ENCODE measurements at places on chromosomes 1 and 21.

DNA sequence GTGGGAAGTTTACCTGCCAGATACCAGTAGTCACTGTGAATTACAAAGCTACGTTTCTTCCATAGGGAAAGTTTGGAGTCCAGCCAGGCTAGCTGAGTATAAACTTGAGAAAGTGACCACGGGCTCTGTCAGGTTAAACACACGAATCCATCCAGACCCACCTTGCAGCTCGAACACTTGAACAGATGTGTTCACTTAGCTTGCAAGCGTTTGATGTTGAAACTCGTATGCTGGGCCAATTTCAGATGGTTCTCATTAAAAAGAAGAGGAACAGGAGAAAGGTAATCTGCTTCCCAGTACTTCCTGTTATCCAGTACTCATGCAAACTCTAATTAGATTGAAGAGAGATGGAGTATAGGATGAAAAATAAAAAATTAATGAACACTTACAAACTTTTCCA, 636.4 kb downstream of the SMYD3 start:
- DNase-seq: no peak

DNA sequence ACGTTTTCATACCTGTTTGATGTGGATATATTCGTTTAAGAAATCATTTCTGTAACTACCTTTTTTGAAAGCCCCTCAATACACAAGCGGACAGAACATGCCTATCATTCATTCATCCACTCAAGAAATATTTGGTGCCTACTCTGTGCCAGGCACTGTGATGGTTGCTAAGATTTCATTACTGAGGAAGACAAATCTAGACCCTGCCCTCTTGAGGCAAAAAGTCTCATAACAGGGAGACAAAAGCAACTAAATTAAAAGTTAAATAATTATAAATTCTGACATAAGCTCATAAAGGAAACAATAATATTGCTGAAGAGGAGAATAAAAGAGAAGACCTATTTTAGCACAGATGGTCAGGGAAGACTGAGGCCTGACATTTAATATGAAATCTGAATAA, 203.5 kb upstream of the ZNHIT6 start:
- no peak for DNase-seq

DNA sequence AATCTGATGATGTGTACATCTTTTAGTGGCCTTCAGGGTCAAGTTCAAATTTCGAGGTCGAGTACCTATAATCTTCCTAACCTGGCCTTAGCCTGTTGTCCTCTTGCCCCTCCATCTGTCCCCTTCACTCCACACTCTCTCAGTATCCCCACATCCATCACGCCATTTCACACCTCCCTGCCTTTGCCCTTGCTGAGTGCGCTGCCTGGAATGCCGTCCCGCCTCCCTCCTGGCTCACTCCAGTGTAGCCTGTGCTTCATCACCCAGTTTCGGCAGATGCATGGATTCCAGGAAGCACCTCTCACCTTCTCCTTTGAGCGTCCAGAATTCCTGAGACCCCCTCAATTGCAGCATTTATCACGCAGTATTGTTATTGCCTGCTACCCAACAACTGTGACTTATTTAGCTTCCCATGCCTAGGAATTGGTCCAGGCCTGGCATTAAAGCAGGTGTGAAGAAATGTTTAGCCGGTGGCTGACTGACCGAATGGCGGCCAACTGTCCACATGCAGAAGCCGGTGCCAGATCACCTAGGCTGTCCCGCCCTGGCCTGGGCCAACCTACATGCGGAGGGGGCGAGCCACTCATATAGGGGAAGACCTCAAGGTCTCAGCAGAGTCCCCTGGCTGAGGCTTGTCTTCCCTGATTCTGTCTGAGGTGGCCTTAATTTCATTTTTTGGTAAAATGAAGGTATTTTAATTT, 34.5 kb downstream of the MYOM3 start:
- no peak for DNase-seq

GRCh38 chr1:247440001-247440620, 17.8 kb downstream of the OR2B11 start:
- no peak for DNase-seq

DNA sequence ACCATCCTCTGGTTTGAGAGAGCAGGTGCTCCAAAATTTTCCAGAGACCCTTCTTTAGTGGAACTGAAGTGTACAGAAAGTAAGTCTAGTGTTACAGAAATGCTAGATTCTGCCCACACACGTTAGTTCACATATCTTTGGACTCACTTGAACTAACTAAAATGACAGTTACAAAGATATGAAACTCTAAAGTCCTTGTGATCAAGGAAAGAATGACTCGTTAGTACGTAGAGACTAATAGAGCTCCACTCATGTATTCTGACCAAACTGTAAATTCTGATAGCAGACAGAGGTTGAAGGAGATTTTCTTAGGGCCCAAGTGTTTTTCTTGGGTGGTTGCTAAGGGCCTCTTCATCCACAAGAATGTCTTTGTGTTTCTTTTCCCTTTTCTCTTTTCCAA, 491.5 kb upstream of the B3GALT2 start:
- no peak for DNase-seq

DNA sequence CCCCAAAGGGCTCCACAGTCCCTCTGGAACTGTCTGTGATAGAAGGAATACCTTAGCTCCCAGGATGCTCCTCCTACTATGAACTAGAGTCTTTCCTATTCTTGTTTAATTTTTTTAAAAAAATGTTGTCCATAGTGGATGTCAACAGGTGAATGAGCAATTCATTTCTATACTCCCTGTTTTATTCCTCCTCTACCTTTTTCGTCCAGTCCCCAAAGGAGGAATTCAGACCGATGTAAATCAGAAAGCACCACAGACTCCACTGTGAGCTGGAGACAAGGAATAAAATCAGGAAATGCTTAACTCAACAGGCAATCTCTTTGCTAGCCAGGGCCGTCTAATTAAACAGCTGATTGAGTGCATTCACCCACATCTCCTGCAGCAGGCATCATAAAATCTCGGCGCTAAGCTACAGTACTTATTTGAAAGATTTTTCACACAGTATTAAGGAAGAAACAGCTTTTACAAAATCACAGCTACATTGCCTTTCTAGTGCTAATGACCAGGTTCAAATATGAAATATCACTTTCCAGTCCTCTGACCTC, 381.6 kb downstream of the SIPA1L2 start:
- no peak for DNase-seq

DNA sequence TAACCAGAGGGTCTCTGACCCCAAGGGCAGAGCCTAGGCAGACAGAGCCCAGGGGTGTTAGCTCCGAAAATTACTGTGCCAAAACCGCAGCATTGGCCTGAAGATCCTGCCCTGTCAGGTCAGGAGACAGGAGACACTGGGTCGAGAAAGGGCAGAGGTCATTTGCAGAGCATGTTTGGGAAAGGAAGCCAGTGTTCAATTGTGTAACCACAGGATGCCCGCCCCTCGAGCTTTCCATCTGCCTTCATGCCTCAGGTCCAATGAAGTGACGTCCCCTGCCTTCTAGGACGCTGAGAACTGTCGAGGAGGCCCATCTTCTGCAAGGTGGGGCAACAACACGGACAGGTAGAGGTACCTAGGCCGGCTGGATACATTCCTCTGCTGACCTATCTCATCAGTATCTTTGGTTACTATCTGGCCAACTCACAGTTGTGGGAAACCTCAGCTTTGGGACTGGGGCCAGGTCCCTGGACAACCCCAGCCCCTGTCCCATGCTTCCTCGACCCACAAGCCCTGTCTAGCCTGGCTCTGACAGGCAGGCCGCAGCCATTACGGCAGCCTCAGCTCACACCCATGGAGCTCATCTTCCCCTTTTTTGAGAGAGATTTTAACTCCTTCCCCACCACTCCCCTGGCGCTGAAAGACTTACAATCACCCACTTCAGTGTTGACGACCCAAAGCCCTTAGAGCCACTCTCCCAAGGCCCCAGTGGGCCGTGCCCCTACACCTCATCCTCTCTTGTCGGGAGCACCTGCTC, 1.3 kb downstream of the ARL8A start:
- no peak for DNase-seq

- DNase-seq: peak; percentile 45
These were observed 85.9 kb downstream of the TM2D1 start for GRCh38 chr1:61638911-61639605.

DNA sequence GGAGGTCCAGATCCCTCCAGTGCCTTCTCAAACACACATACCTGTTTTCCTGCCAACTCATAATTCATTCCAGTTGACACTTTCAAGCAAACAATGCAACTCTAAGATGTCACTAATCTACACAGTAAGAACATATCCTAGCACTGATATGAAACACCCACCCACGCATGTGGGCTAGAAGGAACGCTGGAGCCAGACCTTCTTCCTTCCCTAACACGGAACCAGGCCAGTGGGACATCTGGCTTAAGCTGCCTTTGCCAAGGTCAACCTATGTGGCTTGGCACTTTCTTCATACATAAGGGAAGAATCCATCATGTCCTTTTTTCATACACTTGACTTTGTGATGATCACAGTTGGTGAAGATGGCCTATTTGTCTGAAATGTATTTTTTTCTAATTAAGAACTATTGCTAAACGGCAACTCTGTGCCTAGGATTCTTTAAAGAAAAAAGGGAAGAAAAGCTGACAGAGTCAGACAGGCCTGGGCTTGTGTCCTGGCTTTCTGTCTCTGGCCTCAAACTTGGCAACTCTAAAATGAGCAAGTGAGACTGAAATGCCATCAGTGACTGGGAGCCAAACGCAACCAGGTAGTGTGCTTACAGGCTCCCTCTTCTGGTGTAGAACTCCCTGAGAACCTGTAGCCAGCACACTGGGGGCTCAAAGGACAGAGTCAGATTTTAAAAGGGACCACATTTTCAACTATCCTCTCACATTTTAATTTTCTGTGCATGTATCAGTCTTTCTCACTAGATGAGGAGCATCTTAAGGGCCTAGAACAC, 92.6 kb upstream of the BEND5 start:
- DNase-seq: no peak

GRCh38 chr1:25462732-25463131, 32.0 kb downstream of the MACO1 start:
- peak; percentile 46 for DNase-seq

- no peak for DNase-seq
These were observed 533.7 kb upstream of the DAB1 start for GRCh38 chr1:57957576-57957975.

GRCh38 chr1:11673089-11673769, 7.7 kb downstream of the MAD2L2 start:
- DNase-seq: no peak

GRCh38 chr1:38608202-38608864, 251.2 kb downstream of the RRAGC start:
- DNase-seq: peak; percentile 42

GRCh38 chr1:171438441-171438840, 46.9 kb upstream of the PRRC2C start:
- no peak for DNase-seq

- DNase-seq: no peak
These were observed 97.2 kb downstream of the ZFYVE9 start for GRCh38 chr1:52238887-52239707.

DNA sequence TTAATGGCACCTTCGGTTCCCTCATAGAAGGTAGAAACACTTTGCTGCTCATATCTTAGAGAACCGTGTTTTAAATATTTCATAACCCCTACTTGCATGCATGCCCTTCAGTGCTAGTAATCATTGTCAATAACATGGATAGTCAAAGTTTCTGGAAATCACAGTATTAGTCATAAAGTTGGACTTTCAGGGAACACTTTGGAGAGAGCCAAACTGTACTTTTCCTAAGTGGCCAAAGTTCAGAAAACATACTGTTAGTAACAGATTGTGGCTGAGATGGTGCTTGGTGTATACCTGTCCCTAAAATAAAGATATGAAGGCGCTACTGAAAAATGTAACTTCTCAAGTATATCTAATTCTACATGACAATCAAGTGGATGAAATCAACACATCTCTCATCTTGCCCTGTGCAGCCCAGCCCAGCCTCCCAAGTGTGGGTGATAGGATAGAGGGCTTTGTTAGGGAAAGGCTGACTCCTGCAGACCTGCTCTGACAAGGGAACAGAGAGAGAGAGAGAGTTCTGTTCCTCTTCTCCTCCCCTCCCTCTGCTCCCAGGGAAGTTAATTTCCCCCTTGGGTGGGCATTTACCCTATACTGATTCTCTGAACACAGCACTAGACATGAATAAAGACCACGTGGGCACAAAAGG, 14.4 kb downstream of the MYOC start:
- no peak for DNase-seq

DNA sequence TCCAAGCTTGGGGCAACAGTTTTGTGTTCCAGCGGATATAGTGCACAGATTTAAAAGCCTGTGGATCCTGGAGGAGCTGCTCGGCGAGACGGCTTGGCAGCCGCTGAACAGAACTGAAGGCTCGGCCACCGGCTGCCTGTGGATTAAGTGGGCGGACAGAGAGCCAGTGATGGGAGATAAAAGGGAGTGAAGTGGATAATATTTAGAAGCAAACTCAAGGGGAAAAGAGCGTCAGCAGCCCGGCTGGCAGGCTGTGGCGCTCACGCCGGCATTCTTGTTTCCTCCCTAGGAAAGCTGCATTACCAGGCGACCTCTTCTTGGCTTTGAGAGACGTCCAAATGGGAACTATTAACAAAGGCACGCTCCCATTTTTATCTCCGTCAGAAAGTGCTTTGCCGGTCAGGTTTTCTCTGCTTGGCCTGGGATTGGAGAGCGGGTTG, 10.4 kb downstream of the TRABD2B start:
- peak; percentile 56 for DNase-seq

DNA sequence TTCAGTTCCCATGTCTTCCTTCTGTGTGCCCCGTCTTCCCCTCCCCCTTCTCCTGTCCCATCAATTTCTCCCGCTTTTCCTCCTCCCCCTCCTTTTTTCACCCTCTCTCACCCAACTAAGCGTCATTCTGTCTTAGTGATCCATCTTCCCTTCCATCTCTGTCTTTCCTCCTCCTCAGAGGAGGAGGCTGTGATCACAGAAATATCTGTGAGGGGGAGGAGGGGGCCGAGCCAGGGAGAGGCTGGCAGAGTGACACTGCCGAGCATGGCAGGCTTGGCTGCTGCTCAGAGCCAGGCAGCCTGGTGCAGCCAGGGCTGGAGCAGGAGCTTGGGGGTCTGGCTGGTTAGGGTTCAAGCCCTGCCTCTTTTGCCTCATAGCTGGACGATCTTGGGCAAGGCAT, 7.6 kb downstream of the HTR6 start:
- DNase-seq: no peak
